Body of pancreas (tissue), 4 donors: ENCODE measurements at places on chromosomes 13 and 19. TPM values are rescaled to one million over a fixed set of nuclear protein-coding genes. Genes with fewer than 3 reads are reported as not detected.

DNA sequence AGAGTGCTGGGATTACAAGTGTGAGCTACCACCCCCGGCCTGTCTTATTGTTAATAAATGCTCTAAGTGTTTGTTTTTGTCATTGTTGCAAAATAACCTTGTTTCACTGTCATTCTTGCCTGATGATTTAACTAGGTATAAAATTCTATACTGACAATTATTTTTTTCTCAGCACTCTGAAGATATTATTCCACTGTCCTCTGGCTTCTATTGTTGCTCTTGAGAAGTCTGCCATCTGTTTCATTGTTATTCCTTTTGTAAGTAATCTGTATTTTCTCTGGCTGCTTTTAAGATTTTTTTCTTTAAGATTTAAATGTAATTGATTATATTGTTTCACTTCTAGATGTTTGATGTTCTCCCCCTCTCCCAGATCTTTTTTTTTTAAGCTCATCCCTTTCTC, 17.6 kb downstream of the ZNF420 start:
- H3K36me3 ChIP-seq: peaks cover 22% of the 10 kb centered on the region
- no peak overlapping the region for H3K27ac ChIP-seq
- DNase-seq: no peak
- H3K4me3 ChIP-seq: no peak overlapping the region
- no peaks in the 10 kb centered on the region for H3K27me3 ChIP-seq
- H3K4me1 ChIP-seq: no peaks in the 10 kb centered on the region

- peaks cover 30% of the 10 kb centered on the region for H3K36me3 ChIP-seq
- no peaks in the 10 kb centered on the region for H3K27me3 ChIP-seq
- DNase-seq: no peak
- H3K4me1 ChIP-seq: no peaks in the 10 kb centered on the region
- H3K4me3 ChIP-seq: no peak overlapping the region
Measured at GRCh38 chr19:50039968-50040367, 14.2 kb downstream of the ZNF473 start.

Gene ZNF536
- total RNA-seq: not detected

DNA sequence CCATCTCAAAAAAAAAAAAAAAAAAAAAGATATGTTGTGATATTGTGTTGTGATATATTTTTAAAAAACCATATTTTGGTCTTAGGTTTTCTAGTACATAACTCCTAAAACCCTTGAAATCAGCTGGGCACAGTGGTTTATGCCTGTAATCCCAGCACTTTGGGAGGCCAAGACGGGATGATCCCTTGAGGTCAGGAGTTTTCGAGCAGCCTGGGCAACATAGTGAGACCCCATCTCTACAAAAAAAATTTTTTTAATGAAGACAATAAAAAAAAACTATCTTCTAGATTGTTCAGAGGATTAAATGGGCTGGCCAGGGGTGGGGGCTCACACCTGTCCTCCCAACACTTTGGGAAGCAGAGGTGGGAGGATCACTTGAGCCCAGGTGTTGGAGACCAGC, 1.3 kb upstream of the DCAF15 start:
- H3K36me3 ChIP-seq: peaks cover 2% of the 10 kb centered on the region
- no peak overlapping the region for H3K27ac ChIP-seq
- DNase-seq: no peak
- no peak overlapping the region for H3K4me3 ChIP-seq
- no peaks in the 10 kb centered on the region for H3K27me3 ChIP-seq

Gene CNN1
- total RNA-seq: 15.2 TPM

- no peaks in the 10 kb centered on the region for H3K4me1 ChIP-seq
- H3K27ac ChIP-seq: no peak overlapping the region
- H3K27me3 ChIP-seq: no peaks in the 10 kb centered on the region
Measured at GRCh38 chr13:60178327-60178726, 14.6 kb upstream of the DIAPH3 start.

Gene CERS4
- total RNA-seq: 87.4 TPM

Gene IGFL1
- not detected for total RNA-seq

DNA sequence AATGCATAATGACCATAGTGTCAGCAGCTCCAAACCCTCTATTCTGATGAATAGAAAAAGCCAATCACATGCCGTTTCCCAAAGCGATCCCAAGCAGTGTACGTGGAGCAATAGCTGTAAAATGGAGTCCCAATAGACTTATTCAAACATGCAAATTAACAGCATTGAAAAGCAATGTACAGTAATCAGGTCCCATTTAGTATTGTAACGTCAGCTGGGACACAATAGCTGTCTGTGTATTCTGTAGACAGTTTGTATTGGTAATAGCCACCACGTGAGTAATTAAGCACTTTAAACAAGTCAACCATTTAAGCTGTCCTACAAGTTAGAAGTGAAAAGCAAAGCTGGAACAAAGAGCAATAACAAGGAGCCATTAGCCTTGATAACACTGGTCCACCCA, 698.2 kb downstream of the PCDH17 start:
- no peak overlapping the region for H3K4me3 ChIP-seq
- H3K36me3 ChIP-seq: no peaks in the 10 kb centered on the region
- H3K27ac ChIP-seq: no peak overlapping the region
- no peaks in the 10 kb centered on the region for H3K27me3 ChIP-seq
- no peaks in the 10 kb centered on the region for H3K4me1 ChIP-seq
